Midbrain (tissue), 1 donor: ENCODE measurements at places on chromosomes 12 and 14.

- no peak for DNase-seq
Observed at GRCh38 chr14:90625445-90625844, 190.8 kb downstream of the TTC7B start.

DNA sequence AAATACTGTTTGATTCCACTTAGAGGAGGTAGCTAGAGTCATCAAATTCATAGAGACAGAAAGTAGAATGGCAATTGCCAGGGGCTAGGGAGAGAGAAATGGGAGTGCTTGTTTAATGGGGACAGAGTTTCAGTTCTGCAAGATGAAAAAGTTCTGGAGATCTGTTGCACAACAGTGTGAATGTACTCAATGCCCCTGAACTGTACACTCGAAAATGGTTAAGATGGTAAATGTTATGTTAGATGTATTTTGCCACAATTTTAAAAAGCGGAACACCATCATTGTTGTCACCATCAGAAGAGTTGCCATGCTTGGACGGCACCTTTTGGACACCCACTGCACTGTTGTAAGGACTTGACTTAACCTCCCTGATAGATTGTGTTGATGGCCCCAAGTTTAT, 106.9 kb downstream of the SCARB1 start:
- DNase-seq: no peak

DNA sequence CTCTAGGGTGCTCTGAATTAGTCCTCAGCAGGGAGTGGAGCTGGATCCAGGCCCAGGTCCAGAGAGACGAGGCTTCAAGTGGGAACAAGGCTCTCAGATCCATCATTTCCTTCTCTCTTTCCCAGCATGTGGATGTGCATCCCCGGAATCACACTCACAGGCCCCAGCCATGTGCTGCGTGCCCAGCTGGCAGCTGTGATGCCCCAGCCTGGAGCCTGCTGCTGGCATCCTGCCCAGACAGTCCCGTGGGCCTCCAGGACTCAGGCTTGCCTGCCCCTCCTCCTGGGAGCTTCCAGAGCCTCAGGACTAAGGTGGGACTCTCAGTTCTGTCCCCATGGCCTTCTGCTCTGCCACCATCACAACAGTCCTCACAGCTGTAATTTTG, 6.2 kb upstream of the KRT84 start:
- DNase-seq: peak; percentile 64

- DNase-seq: no peak
Observed at GRCh38 chr12:48104531-48104930, 1.3 kb downstream of the SENP1 start.

GRCh38 chr14:89131004-89131750, 285.9 kb downstream of the FOXN3 start:
- no peak for DNase-seq

- no peak for DNase-seq
Observed at GRCh38 chr12:51126297-51126696, 42.9 kb upstream of the CSRNP2 start.

DNA sequence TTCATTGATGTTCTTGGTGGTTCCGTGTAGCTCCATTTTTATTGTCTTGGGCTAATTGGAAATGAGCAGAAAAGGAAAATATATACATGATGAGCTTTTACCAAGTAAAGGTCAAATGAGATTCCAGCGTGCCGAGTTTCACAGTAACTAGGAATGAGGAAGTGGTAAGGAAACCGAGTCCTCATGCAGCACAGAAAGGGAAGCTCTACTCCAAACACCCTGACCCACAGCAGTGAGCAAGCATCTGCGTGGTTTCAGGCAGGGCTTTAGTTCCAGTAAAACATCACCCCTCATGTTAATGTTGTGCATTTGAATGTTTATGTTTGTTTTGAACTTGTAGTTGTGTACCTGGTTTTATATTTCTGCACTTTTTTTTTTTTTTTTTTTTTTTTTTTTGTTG, 208.0 kb downstream of the SLC41A2 start:
- DNase-seq: peak; percentile 19
